ENCODE measurements at places on chromosomes 2 and 18.

GRCh38 chr18:7789856-7790552 lies 222.9 kb downstream of the PTPRM start:
- no peak for DNase-seq

DNA sequence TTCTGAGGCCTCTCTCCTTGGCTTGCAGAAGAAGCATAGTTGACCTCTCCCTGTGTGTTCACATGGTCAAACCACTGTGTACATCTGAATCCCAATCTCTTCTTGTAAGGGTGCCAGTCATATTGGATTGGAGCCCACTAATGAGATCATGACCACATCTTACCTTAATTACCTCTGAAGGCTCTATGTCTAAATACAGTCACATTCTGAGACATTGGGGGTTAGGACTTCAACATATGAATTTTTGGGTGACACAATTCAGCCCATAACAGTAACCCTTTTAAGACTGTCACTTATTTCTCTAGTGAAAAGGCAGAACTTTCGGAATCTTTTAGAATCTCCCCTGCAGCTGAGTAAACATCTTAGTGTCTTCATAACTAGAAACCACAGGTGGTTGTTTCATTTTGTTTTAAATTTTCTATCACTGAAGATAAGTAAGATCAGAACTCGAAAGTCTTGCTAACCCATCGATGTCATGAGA lies 33.3 kb downstream of the BMP10 start:
- DNase-seq = no peak

DNA sequence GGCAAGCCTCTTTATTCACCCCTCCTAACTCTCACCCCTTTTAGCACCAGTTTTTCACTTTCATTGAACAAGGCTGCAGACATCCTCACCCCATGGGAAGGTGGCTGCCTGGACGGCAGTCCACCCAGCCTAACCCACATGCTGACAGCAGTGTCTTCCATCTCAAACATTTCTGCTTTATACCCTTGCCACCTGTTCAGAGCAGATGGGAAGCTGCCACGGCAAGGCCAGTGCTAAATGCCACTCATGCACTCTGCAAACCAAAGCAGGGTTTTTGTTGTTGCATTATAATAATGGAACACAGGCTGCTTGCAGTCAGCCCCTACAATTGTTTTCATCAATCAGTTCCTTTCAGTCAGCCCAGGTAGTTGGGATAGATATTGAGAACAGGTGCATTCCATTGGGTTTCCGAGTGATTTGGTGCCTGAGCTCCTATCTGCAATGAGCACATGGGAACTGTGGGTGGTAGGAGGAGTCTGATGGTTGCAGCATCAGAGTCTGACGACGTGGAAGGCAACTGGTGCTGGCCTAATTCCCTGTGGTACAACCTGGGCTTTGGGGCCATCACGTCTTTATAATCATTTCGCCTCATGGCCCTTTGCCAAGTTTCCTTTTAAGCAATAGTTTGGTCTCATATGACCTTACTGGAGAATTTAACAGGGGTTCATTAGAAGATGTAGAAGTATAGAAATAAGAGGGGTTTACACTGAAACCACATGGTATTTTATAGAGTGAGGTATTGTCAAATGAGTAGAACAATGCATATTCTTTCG lies 252.5 kb upstream of the SP5 start:
- DNase-seq = no peak

- no peak for DNase-seq
These were observed 196.4 kb upstream of the HDAC4 start for GRCh38 chr2:239597216-239597615.

GRCh38 chr2:161997916-161998471 lies 76.0 kb downstream of the DPP4 start:
- no peak for DNase-seq

DNA sequence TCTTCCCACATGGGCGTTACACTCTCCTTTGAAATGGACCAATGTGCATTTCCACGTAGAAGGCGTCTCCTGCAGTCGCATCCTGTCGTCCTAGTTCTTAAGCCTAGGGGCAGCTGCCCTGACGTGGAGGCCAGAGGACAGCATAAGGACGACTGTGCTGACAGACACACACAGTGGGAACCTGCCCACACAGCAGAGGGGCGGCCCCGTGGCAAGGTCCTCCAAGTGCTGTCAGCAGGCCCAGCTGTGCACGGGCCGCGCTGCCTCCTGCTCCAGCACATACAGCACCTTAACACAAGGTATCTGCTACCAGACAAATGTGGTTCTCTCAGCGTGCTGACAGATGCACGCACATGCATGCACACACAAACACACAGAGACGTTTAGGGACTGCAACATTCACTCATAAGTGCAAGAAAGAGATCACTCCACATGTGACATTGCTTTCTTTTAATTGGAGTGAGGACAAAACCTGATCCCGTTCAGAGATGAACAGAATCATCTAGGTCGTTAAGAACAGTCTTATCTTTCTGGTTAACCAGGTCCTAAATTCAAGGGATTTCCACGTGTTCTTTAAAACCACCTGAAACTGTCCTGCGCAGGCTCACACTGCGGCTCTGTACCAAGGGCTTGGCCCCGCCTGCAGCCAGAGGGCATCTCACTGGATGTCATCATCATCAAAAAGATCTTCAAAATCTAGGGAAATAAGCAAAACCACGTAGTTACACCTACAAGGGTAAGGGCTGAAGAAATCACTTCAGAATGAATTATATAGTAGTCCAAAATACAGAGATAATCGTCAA lies 5.5 kb downstream of the COPS9 start:
- DNase-seq = no peak

DNA sequence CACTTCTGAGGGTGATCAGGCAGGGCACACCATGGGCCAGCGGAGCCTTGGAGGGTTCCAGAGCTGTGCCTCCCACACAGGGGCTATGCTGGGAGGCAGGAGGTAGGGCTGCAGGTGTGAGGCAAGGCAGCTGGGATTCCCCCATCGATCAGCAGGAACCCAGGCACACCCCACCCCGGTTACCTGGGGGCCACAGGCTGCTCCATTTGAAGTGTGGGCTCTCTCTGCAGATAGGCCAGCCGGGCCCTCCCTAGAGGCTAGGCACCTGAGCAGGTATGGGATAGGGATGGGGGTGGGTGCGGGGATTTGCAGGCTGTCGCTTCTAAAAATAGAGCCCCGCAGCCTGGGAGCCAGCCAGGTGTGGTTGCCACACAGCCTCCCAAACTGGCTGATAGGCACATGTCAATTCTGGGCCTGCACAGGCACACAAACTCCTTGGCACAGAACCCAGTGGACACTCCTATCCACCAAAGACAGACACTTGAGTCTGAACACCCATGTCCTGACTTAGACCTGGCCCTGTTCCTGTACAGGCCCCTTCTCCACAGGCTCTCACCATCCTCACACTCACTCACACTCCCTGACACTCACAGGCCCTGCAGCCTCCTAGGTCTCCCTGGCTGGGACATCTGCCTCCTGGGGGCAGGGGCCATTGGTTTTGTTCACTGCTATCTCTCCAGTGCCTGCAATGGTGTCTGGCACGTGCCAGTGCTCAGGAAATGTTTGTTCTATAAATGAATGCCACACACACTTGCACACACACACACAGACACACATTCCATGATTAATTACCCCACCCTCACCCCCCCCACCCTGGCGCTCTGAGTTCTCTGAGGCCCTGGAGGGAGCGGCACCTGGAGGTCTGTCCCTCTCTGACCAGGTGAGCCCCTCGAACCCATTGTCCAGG lies 73.4 kb downstream of the ZFP36L2 start:
- DNase-seq = no peak

GRCh38 chr2:112023707-112024106 lies 31.4 kb upstream of the TMEM87B start:
- no peak for DNase-seq

DNA sequence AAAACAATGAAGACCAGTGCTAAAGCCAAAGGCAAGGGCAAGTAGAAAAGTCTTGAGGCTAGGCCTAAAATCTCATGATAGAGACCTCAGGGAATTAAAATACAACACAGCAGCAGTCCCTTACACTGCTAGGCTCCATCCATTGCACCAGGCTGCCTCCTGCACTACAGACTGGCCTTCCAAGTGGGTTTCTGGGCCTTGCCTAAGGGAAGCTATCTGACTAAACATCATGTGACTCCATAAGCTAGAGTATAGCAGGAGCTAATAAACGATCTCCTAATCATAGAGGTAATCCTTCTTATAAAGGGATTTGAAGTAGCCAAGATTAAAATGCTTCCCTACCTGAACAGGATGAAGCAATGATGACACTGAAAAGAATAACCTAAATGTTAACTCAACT lies 77.6 kb upstream of the NFU1 start:
- DNase-seq = no peak

DNA sequence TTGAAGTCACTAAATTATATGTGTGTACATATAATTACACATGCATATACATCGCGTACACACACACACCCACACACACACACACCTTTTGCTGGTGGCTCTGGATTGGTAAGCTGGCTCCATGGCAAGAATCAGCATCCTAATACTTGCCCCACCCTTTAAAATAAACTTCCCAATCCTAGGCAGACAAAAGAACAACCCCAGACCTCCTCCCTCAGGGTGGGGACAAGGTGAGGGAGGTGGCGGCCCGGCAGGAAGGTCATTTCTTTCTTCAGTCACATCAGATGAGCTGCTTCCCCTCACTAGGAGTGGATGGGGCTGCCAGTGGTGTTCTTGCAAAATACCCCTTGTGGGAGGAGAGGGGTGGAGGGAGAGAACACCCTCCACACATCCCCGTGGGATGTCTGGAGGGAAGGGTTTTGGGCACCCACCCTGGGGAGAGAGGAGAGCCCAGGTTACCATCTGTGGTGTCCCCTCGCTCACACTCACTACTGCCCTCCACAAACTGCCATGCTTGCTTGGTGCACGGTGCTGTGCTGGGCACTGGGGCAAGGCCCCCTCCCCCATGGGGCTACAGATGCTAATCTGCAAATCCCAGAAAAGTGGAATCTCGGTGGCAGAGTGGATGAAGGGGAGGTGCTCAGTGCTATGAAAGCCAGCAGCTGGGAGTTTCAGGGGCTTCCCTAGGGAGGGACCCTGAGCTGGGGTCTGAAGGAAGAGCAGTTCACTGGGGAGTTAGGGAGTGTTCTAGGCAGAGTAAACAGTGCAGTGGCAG lies 64.0 kb downstream of the ODC1 start:
- no peak for DNase-seq

DNA sequence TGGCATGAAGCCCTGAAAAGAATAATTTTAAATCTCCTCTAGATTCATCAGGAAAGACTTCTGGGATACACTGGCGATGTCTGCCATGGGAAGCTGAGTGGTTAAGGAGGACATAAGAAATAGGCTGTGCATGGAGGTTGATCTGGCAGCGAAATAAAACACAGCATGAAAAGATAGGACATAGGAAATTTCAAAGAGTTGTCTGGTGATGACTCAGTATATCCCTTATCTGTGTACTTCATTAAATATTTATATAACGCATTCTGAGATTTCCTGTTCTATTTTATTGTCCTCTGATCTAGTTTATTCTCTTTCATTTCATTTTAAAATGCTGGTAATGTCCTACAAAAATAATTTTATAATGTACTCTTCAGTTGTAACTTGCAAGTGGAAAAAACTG lies 1337.3 kb upstream of the DDX18 start:
- DNase-seq = no peak

- no peak for DNase-seq
These were observed 749.2 kb upstream of the CRIM1 start for GRCh38 chr2:35606394-35606793.

DNA sequence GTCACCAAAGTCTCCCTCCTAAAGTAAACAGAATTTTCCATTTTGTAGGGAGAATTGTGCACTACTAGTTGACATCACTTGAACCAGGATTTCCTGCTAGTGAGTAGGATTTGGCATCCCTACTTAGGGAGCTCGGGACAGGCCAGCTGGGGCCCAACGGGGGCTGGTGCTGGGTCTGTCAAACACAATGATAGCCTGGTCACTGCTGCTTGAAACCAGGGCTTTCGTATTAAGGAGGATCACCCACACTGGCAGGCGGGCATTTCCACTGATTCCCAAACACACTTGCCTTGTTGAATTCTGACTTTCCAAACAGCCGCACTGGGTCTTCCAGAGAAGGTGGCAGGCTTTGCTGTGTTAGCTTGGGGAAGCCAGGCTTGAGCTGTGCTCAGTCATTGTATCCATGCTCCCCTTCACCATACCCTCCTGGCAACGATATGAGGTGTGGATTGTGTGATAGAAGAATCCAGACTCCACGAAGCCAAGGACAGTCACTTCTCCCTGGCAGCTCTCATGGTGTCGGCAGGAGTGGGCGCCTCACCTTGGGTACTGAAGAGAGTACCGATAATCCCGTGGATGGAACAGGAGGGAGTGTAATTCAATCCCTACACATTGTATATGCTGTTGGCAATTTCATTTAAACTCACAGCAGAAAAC lies 7.5 kb downstream of the GDF7 start:
- DNase-seq = no peak

DNA sequence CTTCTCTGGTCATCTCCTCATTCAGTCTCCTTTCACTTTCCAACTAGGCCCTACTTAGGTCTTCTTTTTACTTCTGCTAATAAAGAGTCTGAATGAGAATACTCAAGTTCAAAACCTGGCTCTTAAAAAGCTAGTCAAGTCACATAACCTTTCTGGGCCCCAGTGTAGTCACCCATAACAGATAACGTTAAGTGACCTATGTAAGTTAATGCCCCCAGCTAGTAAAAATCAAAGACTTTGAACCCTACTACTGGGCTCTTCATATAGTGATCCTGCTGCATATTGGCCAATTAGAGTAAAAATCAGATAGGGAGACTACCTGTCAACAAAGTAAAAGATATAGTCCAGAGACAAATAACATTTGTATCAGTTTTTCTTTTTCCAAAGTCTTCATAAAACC lies 17.7 kb downstream of the ARL5A start:
- no peak for DNase-seq

DNA sequence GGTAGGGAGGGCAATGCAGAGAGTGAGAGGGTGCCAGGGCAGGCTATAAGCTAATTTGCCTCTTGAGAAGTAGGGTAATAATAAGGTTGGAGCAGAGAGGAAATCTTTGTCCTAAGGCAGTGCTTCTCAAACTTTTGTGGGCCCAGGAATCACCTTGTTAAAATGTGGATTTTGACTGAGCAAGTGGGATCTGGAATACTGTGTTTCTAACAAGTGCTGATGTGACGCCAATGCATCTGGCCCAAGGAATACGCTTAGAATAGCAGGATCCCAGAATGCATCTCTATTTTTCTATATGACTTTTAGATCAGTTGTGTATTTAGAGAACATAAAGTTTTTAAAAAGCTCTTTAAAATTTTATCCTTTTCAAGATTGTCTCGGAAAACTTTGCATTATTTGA lies 29.7 kb upstream of the GTF2A1L start:
- DNase-seq = no peak

DNA sequence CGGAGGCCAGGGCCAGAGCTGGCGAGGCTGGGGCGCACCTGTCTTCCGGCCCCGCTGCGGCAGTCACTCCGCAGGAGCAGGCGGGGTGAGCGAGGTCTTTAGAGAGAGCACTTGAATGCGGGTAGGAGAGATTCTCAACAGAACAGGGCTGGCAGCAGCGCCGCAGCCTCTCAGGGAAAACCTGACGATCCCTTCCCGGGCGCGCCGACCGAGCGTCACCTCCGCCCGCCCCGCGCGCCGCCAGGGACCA lies 526 bp downstream of the PRKRA start:
- no peak for DNase-seq

- DNase-seq = no peak
These were observed 107.3 kb downstream of the CABYR start for GRCh38 chr18:24246143-24246542.
